Ascending aorta (tissue), 2 donors: ENCODE measurements at places on chromosomes 7 and 10. TPM values are rescaled to one million over a fixed set of nuclear protein-coding genes. Genes with fewer than 3 reads are reported as not detected.

DNA sequence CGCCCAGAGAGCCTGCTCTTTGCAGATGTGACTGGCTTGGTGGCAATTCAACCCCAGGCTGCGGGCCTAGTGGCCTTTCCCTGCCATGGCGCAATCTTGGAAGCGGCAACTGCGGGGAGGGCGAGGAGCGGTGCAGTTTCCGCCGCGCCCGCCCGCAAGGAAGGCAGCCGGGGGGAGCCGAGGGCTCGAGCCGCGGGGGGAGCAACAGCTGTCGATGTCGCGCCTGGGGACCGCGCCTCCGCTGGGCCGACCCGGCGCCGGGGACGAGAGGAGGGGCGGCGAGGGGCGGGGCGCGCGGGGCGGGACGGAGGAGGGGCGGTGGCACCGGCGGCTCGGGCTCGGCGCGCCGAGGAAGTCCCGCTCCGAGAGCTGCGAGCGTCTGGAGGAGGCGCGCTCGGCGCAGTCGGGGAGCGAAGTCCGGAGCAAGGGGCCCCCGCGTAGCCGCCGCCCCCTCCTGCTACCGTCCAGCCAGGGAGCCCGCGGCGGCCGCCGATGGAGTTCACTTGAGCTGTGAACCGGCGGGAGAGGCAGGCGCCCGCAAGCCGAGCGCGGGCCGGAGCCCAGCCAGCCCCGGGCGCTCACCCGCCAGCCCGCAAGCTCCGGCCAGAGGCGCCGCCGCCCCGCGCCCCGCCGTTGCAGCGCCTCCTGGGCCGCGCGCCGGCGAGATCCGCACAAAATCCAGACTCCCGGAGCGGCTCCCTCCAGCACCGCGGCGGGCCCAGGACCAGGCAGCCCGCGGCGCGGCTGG lies 438.1 kb upstream of the GALNT17 start:
- DNase-seq, result peak; percentile 88

- DNase-seq, result no peak
Observed at GRCh38 chr10:89785095-89785494, 83.7 kb downstream of the KIF20B start.

DNA sequence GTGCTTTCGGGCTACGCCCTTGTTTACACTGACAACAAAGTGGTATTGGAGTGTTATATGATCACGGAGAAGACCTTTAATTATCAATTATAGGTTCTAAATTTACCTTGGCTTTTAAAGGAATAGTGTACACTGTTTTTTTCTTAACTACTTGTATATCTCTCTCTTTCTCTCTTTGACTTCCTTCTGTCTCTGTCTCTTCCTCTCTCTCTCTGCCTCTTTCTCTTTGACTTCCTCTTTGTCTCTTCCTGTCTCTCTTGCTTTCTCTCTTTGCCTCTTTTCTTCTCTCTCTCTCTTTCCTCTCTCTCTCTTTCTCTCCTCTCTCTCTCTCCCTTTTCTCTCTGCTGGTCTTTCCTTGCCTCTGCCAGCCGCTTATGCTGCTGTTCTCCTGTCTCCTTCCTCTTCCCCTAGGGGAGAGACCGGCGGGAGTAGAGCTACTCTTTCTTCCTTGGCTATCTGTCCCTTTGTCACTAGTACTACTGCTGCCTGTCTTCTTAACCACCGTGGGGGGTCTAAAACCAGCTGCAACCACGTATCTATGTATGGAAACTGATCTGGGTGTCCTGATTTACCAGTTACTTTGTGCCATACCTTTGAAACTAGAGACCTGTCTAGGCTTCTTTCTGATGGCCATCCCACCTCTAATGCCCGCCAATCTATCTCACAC lies 36.9 kb upstream of the GSDME start:
- no peak for DNase-seq

- peak; percentile 22 for DNase-seq
Observed at GRCh38 chr10:14604181-14605142, 170.2 kb downstream of the FAM107B start.

Gene SORCS1
- not detected for total RNA-seq

Gene CLEC2L
- not detected for total RNA-seq

Gene NPM3
- total RNA-seq, result 28.7 TPM
